Dermis microvascular lymphatic vessel endothelial cell (primary cell): ENCODE measurements at places on chromosomes 3 and 15.

GRCh38 chr15:80367094-80367493, 37.1 kb upstream of the ARNT2 start:
- peak; percentile 3 for DNase-seq

DNA sequence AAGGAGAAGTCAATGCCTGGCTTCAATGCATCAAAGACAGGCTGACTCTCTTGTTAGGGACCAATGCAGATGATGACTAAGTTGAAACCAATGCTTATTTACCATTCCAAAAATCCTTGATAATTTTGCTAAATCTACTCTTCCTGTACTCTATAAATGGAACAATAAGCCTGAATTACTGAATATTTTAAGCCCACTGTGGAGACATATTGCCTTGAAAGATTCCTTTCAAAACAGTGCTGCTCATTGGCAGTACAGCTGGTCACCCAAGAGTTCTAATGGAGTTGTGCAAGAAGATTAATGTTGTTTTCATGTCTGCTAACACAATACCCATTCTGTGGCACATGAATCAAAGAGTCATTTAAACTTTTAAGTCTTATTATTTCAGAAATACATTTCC, 181.0 kb upstream of the CBLB start:
- no peak for DNase-seq

- no peak for DNase-seq
These were observed 558.5 kb downstream of the FOXP1 start for GRCh38 chr3:71025010-71025409.

GRCh38 chr15:77059786-77060361, 11.0 kb downstream of the TSPAN3 start:
- peak; percentile 45 for DNase-seq

GRCh38 chr15:33516563-33516962, 205.8 kb downstream of the RYR3 start:
- DNase-seq = no peak

DNA sequence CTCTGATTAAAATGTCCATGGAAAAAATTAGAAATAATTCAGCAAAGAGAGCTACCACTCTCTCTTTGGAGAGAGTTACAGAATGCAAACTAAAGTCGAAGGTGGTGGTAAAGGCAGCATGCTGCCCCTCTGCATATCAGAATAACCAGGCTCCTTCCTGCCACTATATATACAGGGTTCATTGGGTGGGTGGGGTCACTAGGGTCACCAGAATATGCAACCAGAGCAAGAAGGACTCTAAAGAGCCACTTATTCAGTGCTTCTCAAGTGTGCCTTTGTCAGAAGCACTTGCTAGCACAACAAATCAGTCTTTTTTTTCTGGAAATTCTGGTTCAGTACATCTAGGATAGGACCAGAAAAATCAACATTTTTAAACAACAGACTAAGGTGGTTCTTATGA, 70.0 kb downstream of the MTHFS start:
- no peak for DNase-seq

GRCh38 chr3:141342386-141342785, 25.9 kb upstream of the ZBTB38 start:
- DNase-seq = no peak

GRCh38 chr15:95522533-95522932, 808.0 kb upstream of the NR2F2 start:
- DNase-seq = no peak

DNA sequence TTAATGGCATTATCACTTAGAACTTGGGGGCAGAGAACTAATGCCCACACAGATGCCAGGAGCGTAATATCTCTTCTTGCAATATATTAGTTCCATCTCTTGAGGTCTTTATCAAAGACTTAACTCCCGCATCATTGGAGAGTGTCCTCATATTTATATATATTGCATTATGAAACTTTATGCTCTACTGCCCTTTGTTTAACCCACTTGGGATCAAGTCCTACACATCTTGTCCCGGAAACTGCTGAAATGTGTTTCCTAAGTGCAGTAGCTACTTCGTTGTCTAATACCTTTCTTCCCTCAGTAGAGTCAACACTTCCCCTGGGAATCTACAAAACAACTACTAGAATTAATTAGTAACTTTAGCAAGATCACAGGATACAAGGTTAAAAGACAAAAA, 1029.2 kb downstream of the OTOL1 start:
- DNase-seq = no peak

DNA sequence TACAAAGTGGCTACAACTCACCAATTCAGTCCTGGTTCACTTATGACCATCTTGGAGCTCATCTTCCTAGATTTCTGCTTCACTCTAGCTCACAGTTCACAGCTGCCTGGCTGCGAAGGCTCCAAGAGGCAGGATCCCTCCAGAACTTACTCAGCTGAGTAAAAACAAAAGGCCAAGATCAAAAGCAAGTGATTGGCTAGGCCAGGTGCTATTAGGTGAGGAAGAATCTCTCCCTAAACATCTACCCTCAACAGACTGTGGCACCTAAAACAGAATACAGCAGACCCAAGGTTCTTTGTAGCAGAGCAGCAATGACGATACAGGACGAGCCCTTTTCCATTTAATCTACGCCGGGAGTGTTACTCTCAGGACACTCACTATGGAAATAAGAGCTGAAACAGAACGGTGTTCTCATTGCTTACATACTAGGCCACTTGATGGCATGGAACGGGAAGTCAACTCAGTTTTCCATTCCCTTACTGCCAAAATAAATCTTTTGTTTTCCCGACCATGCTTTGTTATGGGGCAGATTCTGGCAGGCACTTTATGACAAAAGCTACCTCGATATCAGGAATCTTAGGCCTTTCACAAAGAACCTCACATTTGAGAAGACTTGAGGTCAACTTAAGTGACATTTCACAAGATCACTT, 901 bp downstream of the ICE2 start:
- peak; percentile 97 for DNase-seq

GRCh38 chr3:101994386-101994785, 145.1 kb downstream of the NFKBIZ start:
- no peak for DNase-seq

DNA sequence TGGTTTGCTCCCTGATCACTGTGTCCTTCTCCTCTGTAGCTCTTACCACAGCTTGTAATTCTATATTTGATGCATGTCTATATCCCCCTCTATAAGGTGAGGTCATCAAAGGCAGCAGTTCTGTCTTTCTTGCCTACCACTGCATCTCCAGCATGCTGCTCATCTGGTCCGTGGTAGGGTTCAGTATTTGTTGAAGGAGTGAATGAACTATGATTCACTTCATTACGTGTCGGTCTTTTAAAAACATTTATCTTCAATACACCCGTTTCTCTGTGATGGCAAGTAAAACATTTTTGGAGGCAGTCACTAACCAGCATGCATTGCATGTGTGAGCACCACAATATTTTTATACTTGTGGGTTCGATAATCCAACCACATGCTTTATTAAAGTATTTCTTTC, 27.6 kb downstream of the CHST14 start:
- no peak for DNase-seq

DNA sequence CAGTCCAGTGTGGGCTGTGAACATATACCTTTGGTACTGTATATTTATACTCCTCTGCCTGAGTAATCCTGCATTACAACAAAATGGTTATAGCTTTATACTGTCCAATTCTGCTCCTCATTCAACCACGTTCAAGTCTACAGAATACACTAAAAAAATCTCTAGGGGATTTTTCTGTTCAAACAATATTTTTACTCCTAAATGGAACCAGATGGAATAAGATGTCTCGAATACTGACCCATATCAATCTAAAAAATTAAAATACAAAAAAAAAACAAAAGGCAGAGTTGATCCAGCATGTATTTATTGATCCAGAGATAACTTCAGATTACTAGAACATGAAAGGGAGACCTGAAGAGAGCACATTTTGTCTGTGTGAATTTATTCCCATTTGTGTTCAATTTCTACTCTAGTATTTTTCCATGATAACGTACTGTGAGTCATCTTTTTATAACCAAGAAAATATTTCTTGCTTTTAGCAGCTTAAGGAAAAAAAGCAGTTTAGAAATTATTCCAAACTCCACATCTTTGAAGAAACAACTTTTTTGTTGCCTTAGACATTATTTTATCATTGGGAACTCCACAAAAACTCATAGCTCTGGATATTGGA, 910.7 kb downstream of the TBL1XR1 start:
- DNase-seq = no peak

DNA sequence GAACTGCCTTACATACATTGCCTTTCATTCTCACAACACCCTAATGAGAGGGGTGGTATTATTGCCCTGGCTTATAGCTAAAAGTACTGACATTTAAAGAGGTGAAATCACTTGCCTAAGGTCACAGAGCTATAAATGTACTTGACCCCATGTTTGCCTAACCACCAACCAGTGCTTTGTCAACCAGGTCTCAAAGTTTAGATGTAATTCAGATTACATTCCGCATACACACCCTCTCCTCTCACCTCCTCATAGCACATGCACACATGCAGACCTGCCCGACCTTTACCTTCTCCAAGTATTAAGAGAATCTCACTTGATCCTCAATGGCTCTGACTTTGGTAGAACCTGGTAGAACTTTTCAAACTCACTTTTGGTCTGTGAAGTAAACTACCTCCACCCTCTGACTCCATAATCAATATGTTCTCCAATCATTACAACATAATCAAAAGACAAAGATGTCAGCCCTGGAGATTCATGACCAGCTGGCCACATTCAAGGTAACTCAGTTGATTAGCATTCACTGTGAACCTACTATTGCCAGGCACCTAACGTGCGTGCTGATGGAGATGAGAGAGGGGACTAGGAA, 63.2 kb upstream of the HES1 start:
- DNase-seq = no peak

GRCh38 chr3:30332196-30333021, 274.0 kb upstream of the TGFBR2 start:
- DNase-seq = no peak

DNA sequence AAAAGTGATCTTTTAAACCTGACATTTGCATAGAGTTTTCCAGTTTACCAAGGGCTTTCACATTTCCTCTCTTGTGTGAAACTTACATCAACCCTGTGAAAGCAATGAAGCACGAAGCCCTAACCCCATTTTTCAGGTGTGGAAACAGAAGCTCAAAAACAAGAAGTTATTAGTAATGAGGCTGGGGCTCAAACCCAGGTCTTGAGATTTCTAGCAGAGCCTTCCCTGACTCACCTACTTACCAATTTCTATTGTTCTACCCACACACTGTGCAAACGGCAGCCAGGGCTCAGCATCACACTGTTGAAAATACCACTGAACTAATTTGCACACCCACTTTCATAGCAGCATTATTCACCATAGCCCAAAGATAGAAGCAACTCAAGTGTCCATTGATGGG, 117.8 kb upstream of the IGF1R start:
- DNase-seq = no peak

DNA sequence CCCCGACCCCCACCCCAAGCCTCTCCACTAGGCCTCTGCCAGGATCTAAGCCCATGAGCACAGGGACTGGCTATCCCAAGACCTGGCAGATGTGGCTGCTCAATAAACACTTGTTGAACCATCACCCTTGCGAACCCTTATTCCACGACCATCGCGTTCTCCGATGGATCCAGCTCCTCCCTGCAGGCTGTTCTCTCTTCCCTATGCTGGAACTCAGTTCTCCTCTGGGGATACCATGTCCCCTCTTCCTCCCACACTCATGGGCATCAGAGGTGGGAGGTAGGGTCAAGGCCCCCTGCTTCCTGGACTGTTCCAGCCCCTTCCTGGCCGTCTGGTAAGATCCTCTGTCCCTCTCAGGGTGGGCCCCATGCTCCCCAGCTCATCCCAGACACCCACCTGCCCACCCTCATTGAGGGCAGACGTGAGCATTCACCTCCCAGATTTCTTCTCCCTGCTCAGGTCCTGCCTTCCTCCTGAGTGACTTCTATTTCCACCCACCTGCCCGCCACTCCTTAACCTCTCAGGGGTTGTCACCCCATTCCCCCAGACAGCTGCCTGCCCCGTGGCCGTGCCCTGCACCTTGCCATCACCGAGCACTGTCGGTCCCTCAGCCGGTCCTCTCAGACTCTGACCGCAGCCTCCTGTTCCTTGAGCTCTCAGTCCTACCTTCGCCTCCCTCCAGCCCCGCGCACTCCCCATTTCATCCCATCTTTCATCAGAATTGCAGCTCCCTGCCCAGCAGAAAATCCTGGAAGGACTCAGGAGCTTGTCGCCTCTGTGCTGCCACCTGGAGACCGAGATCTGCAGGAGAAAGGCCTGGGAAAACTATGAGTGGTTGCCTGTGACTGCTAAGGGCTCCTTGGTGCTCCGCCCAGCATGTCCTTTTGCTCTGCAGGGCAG, 42.0 kb downstream of the PML start:
- peak; percentile 73 for DNase-seq

DNA sequence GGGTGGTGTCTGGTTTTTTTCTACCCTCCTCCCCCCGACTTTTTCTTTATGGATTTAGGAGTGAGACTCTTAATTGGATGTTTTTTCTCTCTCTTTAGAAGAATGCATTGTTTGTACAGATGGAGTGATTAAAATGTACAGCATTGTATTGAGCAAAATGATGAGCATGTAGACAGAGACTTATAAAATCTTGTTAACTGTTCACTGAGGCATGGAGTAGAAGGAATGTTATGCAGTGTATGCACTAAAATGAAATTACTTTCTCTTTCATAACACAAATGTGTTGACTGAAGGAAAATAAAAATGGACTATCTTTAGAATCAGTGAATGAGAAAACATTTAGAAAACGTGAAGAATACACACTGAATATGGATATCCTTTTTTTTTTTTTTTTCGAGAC, 39.8 kb downstream of the ZFAND6 start:
- DNase-seq = no peak

- DNase-seq = no peak
These were observed 5.4 kb downstream of the H1-8 start for GRCh38 chr3:129548104-129548965.

DNA sequence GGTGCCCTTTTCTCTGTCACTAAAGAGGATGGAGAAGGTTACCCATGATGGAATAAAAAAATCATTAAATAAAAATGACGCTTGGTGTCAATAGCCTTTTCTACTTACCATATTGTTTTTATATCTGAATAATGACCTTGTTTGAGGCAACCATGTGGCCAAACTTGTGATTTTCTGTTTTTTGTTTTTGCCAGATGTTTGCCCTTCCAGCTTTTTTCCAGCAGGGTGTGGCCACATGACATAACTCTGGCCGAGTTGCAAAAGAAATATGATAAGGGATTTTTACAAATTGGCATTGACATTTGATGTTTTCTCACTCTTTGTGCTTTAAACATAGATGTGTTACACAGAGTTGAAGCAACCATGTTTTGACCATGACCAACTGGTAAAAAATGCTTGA, 39.7 kb upstream of the EPHA3 start:
- no peak for DNase-seq

GRCh38 chr3:173191611-173192010, 50.6 kb upstream of the SPATA16 start:
- no peak for DNase-seq
